Suprapubic skin (tissue), 4 donors: ENCODE measurements at places on chromosomes 6 and 20.
A peak's percentile ranks its signal among the peaks of the same experiment; 100 is the strongest.

DNA sequence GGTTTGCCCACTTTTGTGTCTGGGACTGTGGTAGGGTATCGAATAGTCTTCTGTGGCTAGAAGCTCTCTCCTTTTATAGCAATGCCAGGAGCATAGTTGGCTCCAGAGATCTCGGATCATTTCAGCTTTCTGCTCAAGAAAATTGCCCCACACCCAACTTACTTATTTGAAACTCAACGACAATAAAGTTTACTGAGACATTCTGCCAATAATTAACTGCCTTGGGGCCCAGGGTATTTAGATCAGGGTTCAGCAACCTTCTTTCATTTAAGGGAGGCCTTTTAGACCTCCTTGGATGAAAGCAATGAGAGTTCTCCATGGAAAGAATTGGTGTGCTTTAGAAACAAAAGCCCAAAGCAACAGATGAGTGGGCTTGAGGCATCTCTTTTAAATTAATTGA is 53.8 kb upstream of the GMPR start:
- H3K4me1 ChIP-seq = peaks cover 9% of the 10 kb centered on the region
- H3K36me3 ChIP-seq = no peaks in the 10 kb centered on the region
- DNase-seq = no peak

- H3K4me3 ChIP-seq = no peak overlapping the region
- H3K4me1 ChIP-seq = peaks cover 14% of the 10 kb centered on the region
- no peak for DNase-seq
- H3K27me3 ChIP-seq = no peaks in the 10 kb centered on the region
- no peak overlapping the region for H3K27ac ChIP-seq
- H3K36me3 ChIP-seq = no peaks in the 10 kb centered on the region
Observed at GRCh38 chr6:35181933-35182612, 31.7 kb upstream of the SCUBE3 start.

DNA sequence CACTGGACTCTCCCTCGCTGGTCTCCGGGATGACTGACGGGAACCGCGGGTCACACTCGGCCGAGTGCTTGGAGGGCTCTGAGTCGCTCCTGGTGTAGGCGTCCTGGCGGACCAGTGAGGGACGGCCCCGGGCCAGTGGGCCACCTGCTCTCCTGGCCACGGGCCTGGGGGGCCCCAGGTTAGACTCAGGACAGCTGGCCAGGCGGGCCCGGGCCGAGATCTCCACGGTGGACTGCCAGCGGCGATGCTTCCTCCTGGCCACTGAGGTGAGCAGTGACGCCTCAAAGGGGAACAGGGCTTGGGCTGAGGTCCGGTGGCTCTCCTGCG is 11.9 kb downstream of the DACT2 start:
- H3K36me3 ChIP-seq = peaks cover 6% of the 10 kb centered on the region
- H3K27me3 ChIP-seq = no peaks in the 10 kb centered on the region
- peaks cover under 1% of the 10 kb centered on the region for H3K4me1 ChIP-seq

DNA sequence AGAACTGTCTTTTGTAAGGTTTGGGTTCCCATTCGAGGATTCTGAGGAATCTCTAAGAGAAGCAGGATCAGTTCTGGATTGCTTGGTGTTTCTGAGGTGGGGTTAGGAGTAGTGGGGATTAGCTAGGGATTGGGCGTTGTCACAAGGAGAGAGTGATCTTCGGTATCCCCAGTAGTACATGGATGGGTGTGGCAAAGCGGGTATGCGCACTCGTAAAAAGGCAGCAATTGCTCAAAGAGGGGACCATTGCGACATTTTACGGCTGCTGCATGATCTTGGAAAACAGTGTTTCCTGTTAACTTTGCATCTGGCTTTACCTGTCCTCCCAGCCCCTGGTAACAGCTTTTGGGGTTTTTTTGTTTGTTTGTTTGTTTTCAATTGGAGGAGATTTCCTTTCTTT is 9.7 kb upstream of the ZSCAN9 start:
- peaks cover 31% of the 10 kb centered on the region for H3K4me1 ChIP-seq
- H3K27me3 ChIP-seq = peaks cover 59% of the 10 kb centered on the region
- H3K36me3 ChIP-seq = no peaks in the 10 kb centered on the region
- no peak for DNase-seq
- no peak overlapping the region for H3K4me3 ChIP-seq

- H3K36me3 ChIP-seq = no peaks in the 10 kb centered on the region
- H3K4me1 ChIP-seq = peaks cover 3% of the 10 kb centered on the region
- DNase-seq = no peak
- peak overlapping the region; percentile 56 for H3K27ac ChIP-seq
- H3K27me3 ChIP-seq = no peaks in the 10 kb centered on the region
- no peak overlapping the region for H3K4me3 ChIP-seq
Observed at GRCh38 chr6:134035823-134036296, 16.6 kb downstream of the SLC2A12 start.

GRCh38 chr6:64926051-64926450 is 781.0 kb downstream of the EYS start:
- no peak overlapping the region for H3K4me3 ChIP-seq
- H3K4me1 ChIP-seq = no peaks in the 10 kb centered on the region
- no peak overlapping the region for H3K27ac ChIP-seq
- no peak for DNase-seq
- no peaks in the 10 kb centered on the region for H3K36me3 ChIP-seq

GRCh38 chr20:48749437-48749836 is 78.4 kb downstream of the PREX1 start:
- DNase-seq = no peak
- no peak overlapping the region for H3K27ac ChIP-seq
- H3K4me3 ChIP-seq = no peak overlapping the region
- H3K36me3 ChIP-seq = peaks cover 3% of the 10 kb centered on the region
- H3K4me1 ChIP-seq = no peaks in the 10 kb centered on the region
- peaks cover 11% of the 10 kb centered on the region for H3K27me3 ChIP-seq

- H3K36me3 ChIP-seq = no peaks in the 10 kb centered on the region
- peak overlapping the region; percentile 93 for H3K4me3 ChIP-seq
- H3K27ac ChIP-seq = peak overlapping the region; percentile 100
Observed at GRCh38 chr6:159727717-159728445, 575 bp downstream of the WTAP start.

DNA sequence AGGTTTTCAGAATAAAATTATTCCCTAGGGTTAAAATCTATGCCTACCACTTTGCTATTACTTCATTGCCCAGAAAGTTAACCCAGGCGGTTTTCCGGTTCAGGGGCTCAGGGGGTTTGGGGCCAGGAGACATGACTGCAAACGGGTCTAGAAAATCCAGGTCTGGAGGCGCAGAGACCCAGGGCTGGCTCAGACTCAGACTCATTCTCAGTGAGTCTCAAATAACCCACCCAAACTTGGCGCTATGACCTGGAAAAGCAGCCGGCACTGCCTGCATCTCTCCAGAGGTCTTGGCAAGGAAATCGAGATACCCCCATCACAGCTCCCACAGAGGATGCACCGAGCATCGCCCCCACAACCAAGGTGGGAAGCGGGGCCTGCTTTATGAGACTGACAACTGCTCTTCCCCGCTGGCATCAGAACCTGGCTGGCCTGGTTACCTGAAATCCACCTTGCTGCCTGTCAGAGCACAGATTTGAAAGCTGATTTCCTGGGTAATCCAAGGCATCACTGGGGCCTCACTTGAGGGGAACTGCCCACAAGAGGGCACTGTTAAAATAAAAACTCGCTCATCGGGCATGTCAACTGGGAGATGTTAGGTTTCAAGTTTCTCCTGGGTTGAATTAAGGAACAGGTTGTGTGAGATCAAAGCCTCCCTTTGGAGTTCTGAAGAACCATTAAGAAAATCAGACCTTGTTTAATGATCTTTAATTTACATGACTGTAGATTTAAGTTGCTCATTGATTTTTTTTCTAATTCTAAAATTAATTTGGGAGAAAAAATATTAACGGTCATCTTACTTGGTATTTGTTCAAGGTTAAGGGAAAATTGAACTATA is 55.1 kb downstream of the KIF16B start:
- H3K36me3 ChIP-seq = peaks cover 6% of the 10 kb centered on the region
- H3K27ac ChIP-seq = no peak overlapping the region
- no peaks in the 10 kb centered on the region for H3K27me3 ChIP-seq
- no peak for DNase-seq

DNA sequence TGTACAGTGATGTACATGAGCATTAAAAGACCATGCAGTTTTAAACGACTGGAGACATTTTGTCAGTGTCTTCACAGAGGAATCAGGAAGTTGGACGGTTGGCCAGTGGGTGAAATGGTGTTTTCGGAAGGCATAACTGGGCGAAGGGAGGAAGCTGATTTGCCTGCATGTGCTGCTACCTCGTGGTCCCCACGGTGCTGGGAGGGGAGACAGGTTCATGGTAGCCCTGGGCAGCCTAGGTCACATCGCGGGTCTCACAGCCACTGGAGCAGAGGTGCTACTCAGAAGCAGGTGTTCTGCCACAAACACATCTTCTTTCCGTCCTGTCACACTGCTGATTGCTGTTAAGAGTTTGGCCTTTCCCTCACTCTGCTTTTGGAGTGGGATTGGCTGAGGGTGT is 35.2 kb downstream of the HIVEP1 start:
- no peaks in the 10 kb centered on the region for H3K36me3 ChIP-seq
- no peak for DNase-seq
- no peak overlapping the region for H3K27ac ChIP-seq
- peaks cover 15% of the 10 kb centered on the region for H3K4me1 ChIP-seq

GRCh38 chr6:170271771-170272314 is 19.0 kb downstream of the DLL1 start:
- DNase-seq = no peak
- no peaks in the 10 kb centered on the region for H3K4me1 ChIP-seq
- no peaks in the 10 kb centered on the region for H3K36me3 ChIP-seq
- no peak overlapping the region for H3K27ac ChIP-seq
- peak overlapping the region; percentile 17 for H3K4me3 ChIP-seq

- no peaks in the 10 kb centered on the region for H3K27me3 ChIP-seq
- H3K4me1 ChIP-seq = peaks cover 31% of the 10 kb centered on the region
- H3K4me3 ChIP-seq = no peak overlapping the region
Observed at GRCh38 chr20:31595654-31596411, 9.3 kb upstream of the ID1 start.

DNA sequence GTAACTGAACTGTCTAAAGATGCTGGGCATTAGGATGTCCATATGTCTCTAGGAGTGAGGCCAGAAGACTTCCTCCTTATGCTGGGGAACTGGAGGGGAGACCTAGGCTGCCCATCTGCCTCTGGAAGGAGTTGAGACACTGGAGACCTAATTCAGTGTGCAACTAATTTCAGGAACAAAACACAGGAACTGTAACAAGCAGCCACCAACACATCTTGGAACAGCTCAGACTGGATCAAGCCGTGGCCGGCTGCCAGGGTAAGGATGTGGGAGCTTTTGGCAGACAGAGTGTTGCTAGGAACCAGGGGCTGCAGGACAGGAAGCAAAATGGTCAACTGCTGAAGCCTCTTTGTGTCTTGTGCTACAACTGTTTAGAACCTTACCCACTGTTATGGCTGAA is 16.4 kb upstream of the MAS1 start:
- H3K36me3 ChIP-seq = no peaks in the 10 kb centered on the region

- no peaks in the 10 kb centered on the region for H3K4me1 ChIP-seq
- no peaks in the 10 kb centered on the region for H3K36me3 ChIP-seq
- DNase-seq = no peak
- no peak overlapping the region for H3K27ac ChIP-seq
- no peak overlapping the region for H3K4me3 ChIP-seq
- no peaks in the 10 kb centered on the region for H3K27me3 ChIP-seq
Observed at GRCh38 chr20:14444106-14444505, 106.7 kb upstream of the FLRT3 start.

GRCh38 chr6:78953798-78954197 is 86.4 kb downstream of the IRAK1BP1 start:
- H3K4me3 ChIP-seq = no peak overlapping the region
- no peaks in the 10 kb centered on the region for H3K4me1 ChIP-seq
- H3K27ac ChIP-seq = no peak overlapping the region
- no peak for DNase-seq
- peaks cover 82% of the 10 kb centered on the region for H3K36me3 ChIP-seq
- H3K27me3 ChIP-seq = no peaks in the 10 kb centered on the region

DNA sequence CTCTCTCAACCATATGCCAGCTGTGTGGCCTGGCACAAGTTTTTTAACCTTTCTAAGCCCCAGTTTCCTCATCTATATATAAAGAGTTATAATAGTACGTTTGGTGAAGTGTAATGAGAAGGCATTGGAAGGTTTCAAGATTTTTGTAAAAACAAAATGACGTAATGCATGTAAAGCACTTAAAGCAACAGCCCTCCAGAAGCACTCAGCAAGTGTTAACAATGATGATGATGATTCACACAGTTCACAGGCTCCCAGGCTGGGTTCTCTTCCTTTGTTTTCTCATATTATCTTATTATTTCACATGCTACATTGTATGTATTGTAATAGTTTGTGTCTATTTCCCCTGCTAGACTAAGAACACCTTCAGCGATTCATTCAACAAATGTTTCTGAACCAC is 6.2 kb downstream of the CEP250 start:
- no peak overlapping the region for H3K27ac ChIP-seq
- no peaks in the 10 kb centered on the region for H3K27me3 ChIP-seq
- H3K36me3 ChIP-seq = peaks cover 33% of the 10 kb centered on the region
- no peak for DNase-seq
- H3K4me1 ChIP-seq = no peaks in the 10 kb centered on the region
- H3K4me3 ChIP-seq = no peak overlapping the region

DNA sequence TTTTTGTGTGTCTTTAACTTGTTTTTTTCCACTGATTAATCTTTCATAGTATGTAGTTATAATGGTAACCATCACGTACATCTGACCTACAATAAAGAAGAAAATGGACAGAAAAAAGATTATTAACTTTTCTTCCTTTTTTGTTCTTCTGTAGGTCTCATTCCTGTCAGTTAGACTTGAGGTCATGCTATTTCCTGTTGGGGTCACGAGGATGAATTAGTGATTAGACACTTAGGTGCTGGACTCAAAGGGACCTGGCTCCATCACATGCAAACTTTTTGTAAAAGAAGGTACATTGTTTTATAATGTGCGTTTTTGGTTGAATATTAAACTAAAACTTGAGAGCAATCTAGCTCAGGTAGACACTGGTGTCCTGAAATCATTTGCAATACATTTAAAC is 14.8 kb downstream of the MARCKS start:
- H3K27me3 ChIP-seq = no peaks in the 10 kb centered on the region
- DNase-seq = no peak
- no peaks in the 10 kb centered on the region for H3K4me1 ChIP-seq
- no peaks in the 10 kb centered on the region for H3K36me3 ChIP-seq
- no peak overlapping the region for H3K27ac ChIP-seq

GRCh38 chr6:148816117-148816516 is 69.3 kb downstream of the UST start:
- H3K36me3 ChIP-seq = no peaks in the 10 kb centered on the region
- no peaks in the 10 kb centered on the region for H3K27me3 ChIP-seq
- no peak overlapping the region for H3K4me3 ChIP-seq
- no peak overlapping the region for H3K27ac ChIP-seq
- H3K4me1 ChIP-seq = peaks cover 23% of the 10 kb centered on the region

DNA sequence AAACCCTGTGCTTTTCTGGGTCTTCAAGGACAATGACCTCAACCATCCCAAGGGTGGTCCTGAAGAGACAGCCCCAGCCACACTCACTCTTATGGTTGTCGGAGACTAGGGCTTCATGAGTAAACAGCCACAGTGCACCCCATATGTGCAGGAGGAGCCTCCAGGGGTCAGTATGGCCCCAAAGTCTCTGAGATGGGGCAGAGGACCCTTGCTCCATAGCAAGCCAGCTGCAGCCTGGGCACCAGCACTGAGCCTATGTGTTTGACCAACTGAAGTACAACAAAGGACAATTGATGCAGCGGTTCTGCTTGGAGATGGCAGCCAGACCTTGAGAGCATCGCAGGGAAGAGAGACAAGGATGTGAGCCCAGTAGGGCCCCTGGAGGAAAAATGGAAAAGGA is 112.2 kb downstream of the LRFN2 start:
- H3K36me3 ChIP-seq = no peaks in the 10 kb centered on the region
- DNase-seq = no peak
- no peak overlapping the region for H3K4me3 ChIP-seq
- H3K27me3 ChIP-seq = peaks cover 22% of the 10 kb centered on the region
- no peak overlapping the region for H3K27ac ChIP-seq

- no peak for DNase-seq
- no peak overlapping the region for H3K4me3 ChIP-seq
- H3K27ac ChIP-seq = no peak overlapping the region
- H3K4me1 ChIP-seq = peaks cover 15% of the 10 kb centered on the region
- peaks cover 2% of the 10 kb centered on the region for H3K27me3 ChIP-seq
Observed at GRCh38 chr6:32947552-32948465, 5.1 kb downstream of the HLA-DMA start.
